ENCODE measurements at places on chromosomes 2 and 18.

- no peak for DNase-seq
Measured at GRCh38 chr2:152826581-152827279, 108.3 kb downstream of the ARL6IP6 start.

DNA sequence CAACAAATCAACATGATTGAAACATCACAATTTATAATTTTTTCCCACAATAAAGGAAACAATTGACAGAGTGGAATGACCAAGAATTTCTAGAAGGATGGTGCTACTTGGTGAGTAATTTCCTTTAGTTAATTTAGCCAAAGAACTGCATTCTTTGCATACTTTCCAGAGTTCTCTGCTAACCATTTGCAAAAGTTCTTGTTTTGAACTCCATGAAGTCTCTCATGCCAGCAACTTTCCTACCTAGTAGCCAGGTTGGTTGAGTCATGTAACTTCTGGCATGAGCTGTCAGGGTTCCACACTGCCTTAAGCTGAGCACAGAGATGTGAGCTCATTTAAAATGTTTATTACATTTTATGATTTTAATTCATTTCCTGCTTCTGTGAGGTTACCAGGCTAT is 539.6 kb downstream of the PID1 start:
- DNase-seq = no peak

DNA sequence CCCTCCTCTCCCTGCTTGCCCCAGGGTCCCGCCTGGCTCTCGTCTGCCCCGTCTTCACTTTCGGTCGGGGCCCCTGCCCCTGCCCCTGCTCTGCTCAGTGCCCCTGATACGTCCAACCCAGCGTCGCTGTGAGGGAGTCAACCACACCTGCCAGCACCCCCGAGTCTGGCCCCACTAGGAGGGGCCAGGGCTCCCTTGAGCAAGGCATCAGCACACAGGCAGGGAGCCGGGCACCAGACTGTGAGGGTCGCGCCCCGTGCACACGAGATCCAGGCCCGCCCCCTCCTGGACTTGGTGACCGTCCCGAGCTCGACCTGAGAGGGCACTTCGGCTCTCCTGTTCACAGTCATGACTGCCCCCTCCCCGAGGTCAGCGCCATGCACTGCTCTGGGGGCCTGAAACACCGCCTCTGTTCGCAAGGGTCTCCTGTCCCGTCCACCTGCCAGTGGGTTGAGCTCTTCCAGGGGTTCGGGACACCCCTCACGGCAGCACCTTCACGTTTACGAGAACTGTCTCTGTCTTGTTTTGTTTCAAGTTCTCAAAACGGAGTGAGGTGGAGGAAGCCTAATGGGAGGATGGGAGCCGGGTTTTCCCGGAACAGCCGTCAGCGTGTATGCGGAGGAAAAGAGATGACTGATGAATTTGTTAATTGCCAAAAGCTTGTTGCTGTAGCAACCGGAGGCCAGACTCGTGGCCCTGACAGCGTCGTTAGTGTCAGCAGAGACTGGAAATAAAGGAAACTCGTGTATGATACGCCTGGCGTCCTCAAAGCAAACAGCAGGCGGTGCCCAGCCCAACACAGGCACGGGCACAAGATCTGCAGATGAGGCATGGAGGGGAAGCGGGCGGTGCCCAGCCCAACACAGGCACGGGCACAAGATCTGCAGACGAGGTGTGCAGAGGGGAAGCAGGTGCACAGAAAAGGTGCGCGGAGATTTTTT is 48.2 kb upstream of the KCNG2 start:
- DNase-seq = no peak

- no peak for DNase-seq
Measured at GRCh38 chr2:189013031-189013430, 38.9 kb downstream of the COL3A1 start.

DNA sequence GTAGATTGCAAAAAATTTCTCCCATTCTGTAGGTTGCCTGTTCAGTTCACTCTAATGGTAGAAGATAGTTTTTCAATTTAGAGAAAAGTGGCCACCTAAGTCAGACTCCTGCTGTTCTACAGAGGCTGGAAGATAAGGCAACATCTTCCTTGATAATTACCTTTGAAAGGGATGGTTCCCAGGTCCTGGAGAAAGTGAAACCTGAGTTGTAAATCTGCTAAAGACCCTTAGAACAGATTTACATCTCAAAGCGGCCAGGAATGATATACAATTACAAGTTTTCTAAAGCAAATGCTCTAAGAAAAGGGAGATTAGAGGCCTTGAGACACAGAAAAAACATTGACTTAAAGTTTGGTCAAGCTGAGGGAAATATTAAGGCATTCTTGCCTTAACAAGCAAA is 1350.2 kb upstream of the FAM98A start:
- DNase-seq = no peak

DNA sequence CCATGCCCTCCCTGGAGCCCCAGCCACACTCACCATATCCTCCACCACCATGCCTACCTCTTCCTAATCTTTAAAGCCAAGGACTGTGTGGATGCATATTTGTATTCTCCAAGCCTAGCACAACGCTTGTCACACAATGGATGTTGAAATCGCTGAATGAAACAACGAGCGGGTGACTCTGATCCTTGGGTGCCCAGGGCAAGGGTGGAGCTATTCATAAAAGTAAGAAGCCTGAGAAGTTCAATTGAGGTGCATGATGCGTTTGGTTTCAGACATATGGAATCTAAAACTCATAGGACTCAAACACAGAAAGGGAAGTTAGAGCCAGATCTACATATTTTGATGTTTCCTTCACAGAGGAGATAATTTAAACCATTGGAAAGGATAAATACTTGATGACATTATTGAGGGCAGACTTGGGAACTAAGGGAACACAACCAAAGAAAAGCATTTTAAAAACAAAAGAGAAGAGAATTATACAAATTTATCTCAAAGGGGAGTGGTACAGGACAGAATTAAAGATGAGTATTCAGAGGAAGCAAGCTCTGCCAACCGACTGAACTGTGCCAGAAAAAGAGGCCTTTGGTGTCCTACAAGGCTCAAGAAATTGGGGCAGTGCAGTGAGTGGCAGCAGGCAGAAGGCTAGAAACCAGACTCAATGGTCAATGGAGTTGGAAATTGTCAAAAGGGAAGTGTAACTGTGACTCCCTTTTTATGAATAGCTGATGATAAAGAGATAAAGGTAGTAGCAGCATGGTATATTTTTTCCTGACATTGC is 200.6 kb upstream of the NCKAP5 start:
- DNase-seq = no peak

GRCh38 chr18:57220480-57220879 is 73.6 kb downstream of the BOD1L2 start:
- no peak for DNase-seq

- DNase-seq = no peak
Measured at GRCh38 chr2:157789256-157789655, 86.9 kb downstream of the ACVR1 start.

GRCh38 chr2:950080-950966 is at the start of gene SNTG2:
Gene SNTG2, plus strand, starts transcription at chr2:950849. Its CDS starts 148 bp downstream, at chr2:950997.
- no peak for DNase-seq

DNA sequence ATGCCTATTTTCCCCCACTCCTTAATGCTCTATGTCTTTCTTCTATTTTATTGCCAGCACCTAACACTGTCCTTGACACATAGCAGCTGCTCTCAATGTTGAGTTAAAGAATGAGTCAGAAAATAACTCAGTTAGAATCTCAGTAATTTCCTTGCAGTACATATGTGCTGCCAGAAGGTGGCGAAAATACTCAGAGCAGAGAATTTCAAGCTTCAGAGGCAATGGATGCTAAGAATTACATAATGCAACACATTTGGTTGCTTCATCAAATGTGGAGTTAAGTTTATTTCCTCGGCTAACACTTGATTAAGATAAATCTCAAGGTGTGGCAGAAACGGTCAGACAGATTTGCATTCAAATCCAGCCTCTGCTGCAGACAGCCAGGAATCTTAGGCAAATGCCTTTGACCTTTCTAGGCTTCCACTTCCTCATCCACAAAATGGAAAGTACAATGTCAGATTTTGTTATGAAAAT is 105.6 kb downstream of the VSNL1 start:
- DNase-seq = no peak

DNA sequence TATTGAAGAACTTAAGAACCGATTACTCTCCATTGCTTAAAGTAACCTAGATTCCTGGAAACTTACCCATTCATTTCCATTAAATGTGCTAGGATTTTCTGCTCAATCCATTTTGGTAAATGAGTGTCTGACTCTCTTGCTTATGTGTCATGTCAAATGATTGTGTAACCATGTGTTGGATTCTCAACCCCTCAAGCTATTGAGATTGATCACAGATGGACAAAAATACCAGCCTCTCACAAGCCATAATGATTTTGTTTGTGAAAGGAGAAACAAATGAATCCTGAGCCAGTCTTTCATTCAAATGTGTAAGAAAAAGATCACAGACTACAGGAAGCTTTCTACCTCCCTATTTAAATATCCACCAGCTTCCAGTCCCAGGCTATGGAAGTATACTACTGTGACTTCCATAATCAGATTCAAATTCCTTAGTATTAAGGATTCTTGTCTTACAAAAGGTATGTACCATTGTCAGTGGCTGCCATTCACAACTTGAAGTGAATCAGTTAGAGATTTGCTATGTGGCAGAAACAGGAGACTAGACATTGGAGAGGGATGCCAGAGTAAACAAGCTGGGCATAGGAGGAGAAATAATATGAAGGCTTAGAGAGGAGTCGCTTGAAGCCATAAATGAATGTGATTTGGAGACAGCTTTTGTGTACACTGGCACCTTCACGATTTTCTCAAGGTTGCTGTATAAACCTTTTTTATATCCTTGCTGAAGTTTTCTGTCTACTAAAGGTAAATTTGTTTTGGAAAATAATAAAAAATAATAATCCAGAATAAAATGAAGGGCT is 498.5 kb upstream of the SETBP1 start:
- DNase-seq = no peak

GRCh38 chr2:105843476-105844374 is 99.0 kb downstream of the NCK2 start:
- DNase-seq = no peak

DNA sequence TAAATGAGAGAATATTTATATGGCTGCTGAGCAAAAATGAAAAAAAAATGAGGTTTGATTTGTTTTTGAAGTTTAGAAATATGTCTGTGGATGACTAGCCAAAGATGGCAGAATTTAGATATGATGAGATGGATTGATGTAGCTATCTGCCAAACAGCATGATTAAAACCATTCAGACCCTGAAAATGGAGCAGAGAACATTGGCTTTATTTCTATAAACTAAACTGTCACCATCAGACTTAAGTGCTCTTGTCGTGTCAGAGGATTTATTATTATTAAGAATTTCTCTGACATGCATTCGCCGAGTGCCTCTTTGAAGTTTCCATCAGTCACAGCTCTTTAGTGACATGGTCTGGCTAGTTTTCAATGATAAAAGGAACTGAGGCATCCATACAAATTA is 151.7 kb downstream of the LRRTM4 start:
- no peak for DNase-seq

GRCh38 chr2:28702415-28702861 is 49.2 kb upstream of the PPP1CB start:
- DNase-seq = no peak

DNA sequence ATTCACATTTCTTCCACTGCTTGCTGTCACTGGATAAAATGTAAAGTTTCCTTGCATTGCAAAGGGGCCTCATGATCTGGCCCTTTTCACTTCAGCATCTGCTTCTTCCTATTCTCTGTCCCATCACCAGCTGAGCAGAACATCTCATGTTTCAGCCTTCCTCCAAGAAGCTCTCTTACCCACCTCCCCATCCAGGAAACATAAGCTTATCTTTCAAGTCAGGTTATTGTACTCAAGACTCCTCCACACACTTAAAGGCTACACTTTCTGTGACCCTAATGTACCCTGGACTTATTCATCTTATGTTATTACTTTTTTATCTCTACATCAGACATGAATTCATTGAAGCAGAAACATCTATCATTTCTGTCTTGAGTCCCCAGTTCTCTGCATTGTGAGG is 230.5 kb downstream of the PMAIP1 start:
- DNase-seq = no peak

- no peak for DNase-seq
Measured at GRCh38 chr2:176582990-176583481, 313.8 kb downstream of the MTX2 start.

DNA sequence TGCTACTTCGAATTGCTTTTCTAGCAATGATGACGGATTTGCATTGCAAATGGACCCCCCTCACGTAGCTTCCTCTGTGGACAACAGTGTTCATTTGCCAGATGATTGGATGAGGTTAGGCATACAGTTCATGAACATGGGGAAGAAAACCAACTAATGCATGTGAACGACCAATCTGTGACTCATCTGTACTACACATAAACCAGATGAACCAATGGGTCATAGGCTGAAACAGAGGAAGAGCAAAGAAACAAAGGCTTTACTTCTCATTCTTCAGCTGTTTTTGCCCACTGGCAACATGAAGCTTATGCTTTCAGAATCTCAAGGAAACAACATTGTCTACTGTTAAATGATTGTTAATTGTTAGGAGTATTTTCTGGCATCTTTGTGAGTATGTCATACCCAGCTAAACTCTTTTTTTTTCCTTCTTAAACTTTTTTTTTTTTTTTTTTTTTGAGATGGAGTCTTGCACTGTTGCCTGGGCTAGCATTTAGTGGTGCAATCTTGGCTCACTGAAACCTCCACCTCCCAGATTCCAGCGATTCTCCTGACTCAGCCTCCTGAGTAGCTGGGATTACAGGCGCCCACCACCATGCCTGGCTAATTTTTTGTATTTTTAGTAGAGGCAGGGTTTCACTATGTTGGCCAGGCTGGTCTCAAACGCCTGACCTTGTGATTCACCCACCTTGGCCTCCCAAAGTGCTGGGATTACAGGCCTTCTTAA is 35.5 kb downstream of the EFEMP1 start:
- DNase-seq = no peak

DNA sequence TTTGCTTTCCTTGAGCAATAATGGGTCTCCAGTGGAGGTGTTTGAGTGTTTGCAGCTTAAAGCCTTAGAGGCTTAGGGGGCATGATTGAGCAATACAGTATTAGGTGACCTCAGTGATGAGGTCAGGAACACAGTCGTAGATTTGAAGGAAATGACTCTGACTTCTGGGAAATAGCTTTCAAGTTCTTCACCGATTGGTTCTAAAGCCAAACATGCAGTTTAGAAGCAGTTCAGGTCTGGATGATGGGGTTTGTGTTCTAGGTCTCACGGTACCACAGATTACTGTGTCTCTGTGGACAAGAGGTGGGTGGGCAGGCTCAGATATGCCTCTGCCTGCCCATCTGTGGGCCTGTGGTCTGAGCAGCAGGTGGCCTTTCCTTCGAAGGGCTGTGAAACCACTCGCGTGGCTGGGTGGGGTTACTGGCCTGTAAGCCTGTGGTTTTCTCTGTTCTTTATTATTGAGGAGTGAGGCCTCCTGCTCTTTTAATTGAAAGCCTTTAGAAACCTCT is 7.8 kb downstream of the MTHFD2 start:
- DNase-seq = no peak

- DNase-seq = no peak
Measured at GRCh38 chr18:3722649-3723433, 272.9 kb downstream of the TGIF1 start.

DNA sequence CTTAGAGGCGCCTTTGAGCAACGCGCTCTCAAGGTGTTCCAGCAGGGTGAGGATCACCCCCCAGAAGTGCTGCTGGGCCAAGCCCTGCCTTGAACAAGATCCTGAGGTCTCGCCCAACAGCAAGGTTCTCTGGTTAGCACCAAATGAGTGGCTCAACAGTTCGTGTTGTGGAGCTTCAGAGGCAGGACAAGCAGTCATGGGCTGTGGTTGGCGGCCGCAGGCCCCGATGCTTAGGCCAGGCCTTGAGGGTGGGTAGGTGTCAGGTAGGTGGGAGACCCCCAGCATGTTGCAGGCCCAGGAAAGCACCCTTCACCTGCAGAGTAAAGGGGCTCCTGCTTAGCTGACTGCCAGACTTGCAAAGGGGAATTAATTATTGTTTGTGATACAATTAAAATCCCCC is 70.2 kb upstream of the FOSL2 start:
- no peak for DNase-seq

- DNase-seq = no peak
Measured at GRCh38 chr2:34004936-34005335, 405.8 kb upstream of the FAM98A start.
